ENCODE measurements at places on chromosomes 1 and 21.

DNA sequence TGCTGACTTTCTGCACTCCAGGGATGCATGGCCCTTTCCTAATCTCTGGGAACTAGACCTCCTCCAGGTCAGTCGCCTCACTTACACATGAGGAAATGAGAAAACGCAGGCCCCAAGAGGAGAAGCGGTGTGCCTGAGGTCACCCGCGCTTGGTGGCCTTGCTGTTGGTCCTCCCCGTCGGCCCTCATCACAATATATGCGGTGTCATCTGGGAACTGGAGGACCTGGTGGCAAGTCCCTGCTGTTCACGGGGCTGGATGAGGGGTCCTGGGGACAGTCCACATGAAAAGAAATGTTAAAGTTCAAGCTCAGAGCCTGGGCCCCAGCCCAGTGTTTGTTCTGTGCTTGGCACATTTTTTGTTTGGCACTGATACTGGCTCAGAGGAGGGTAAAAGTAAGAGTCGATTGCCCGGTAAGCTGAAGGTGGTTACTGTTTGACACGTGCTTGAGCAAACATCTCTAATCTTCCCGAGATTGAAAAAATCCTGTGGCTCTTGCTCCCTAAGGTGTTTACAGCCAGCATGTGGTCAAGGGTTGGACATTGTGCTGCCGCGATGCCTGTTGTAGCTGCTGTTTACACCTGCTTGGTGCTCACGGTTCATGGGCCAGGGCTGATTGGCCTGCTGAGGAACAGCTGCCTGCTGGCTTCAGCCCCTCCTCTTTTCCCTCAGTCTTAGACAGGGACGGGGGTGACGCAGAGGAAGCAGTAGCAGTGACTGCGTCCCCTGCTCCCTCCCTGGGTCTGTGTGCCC lies 5.2 kb downstream of the COQ8A start:
- no peak for DNase-seq

DNA sequence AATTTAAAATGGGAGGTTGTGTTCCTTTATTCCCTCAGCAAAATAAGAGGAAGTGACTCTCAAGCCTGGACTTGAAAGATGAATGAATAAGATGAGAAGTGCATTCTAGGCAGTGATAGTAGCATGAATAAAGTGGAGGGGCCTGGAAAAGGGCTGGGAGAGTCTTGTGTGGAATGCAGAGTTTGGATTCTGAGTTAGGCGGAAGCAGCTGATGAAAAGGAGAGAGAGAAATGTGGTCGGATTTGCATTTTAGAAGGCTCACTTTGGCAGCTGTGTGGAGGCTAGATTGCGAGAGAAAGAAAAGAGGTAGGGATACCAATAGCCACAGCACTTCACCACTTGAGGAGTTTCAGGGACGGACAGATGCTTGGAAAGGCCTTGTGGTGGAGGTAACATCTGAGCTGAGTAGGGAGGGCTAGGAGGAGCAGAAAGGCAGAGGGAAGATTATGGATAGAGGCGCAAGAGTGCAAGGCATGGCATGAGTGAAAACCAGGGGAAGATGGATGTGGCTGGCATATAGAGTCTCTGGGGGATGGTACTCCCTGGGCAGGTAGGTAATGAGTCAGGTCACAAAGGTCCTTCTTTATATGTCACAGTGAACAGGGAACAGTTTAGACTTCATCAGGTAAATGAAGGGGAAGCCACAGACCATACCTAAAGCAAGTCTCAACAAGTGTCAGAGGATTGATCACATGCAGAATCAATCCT lies 59.6 kb downstream of the ST3GAL3 start:
- DNase-seq, result no peak

GRCh38 chr1:48920851-48921250 lies 144.2 kb upstream of the BEND5 start:
- no peak for DNase-seq

DNA sequence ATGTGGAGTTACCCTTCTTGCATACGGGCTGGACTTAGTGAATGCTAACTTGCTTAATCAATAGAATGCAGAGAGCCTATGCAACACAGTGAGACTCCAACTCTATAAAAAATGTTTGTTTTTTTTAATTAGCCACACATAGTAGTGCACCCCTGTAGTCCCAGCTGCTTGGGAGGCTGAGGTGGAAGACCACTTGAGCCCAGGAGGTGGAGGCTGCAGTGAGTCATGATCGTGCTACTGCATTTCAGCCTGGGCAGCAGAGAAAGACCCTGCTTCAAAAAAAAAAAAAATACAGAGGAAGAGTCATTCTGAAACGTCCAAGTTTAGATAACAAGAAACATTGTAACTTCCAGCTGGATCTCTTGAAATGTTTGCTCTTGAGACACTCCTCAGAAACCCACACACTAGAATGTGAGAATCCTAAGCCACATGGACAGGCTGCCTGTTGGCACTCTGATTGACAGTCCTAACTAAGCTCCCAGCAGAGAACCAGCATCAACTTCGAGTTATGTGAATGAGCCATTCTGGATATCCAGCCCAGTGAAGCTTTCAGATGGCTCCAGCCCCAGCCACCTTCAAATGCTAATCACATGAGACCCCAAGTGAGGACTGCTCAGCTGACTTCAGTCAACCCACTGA lies 20.0 kb upstream of the CAP1 start:
- DNase-seq, result no peak

DNA sequence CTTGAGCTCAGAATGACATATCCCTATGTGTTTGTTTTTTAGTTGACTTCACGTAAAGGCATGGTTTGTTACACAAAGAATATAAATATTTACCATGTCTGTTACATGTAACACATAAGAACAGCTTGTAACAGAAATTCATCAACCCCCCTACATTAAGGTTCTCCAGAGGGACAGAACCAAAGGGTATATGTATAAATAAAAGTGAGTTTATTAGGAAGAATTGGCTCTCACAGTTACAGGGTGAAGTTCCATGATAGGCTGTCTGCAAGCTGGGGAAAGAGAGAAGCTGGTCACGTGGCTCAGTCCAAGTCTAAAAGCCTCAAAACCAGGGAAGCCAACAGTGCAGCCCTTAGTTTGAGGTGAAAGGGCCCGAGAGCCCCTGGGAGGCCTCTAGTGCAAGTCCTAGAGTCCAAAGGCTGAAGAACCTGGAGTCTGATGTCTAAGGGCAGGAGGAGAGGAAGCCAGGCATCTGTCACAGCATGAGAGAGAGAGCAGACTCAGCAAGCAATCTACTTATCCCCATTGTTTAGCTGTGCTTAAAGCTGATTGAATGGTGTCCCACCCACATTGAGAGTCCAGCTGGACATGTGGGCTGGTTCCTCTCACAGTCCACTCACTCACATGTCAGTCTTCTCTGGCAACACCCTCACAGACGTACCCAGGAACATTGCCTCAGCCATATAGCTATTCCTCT lies 15.8 kb downstream of the THRAP3 start:
- DNase-seq, result no peak

DNA sequence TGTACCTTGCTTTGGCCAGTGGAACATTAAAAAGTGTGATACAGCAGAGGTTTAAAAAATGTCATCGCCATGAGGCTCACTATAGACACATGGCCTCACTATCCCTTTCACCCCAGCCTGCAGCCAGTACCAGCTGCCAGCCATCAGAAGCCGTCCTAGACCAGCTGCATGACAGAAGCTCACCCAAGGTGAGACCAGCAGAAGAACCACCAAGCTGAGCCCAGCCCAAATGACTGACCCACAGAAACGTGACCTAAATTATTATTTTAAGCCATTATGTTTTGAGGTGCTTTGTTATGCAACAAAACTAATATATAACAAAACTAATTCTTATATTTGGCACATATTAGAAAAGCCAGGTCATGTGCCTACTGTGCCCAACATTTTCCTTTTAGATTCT lies 91.1 kb downstream of the KCNN3 start:
- DNase-seq, result no peak

DNA sequence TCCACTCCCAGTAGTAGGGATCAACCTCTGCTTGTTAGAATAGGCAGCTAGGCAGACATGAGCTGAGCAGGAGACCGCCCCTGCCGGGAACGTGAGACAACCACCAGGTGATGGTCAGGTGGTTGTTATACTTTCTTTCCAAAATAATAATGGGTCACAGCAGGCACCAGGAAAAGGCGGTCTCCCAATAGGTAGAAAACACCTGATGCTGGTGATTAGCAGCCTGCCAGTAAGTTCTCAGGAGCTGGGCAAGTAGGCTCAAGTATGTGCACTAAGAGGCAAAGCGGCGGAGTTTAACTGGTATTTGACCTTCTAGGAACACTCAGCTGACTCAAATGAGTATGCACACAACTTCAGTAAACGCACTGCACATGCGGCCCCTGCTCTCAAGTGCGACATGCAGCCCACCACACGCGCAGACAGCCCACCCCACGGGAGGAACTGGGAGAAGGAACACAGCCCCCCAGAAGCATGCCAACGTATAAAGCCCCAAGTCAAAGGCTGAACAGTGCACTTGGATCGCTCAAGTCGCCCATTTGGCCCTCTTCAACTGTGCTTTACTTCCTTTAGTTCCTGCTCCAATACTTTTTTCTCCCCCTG lies 80.0 kb downstream of the DESI2 start:
- DNase-seq, result no peak

GRCh38 chr1:36124404-36125128 lies 456 bp downstream of the COL8A2 start:
- DNase-seq, result no peak

DNA sequence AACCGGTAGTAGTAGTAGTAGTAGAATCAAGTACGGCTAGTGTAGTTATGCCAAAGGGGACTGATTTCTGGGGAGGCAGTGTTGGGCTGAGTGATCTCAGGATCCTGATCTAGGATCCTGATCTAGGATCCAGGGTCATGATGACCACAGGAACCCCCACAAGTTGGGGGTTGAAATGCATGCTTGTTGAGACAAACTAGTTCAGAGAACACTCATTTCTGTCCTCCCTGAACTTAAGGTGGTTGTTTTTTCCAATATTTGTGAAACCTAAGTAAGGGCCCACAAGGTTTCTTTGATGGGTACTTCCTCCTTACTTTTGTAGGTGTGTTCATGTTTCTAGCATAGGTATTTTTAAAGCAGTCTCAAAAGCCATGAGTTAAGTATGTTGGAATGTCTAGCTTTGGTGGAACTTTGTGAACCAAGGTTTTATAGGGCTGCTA lies 33.9 kb upstream of the PDC start:
- DNase-seq, result no peak

GRCh38 chr1:1157914-1158710 lies 15.6 kb upstream of the TTLL10 start:
- DNase-seq, result peak; percentile 52
